ENCODE measurements at places on chromosomes 13 and 19.

- DNase-seq, result no peak
Measured at GRCh38 chr19:50708179-50708879, 11.3 kb downstream of the SHANK1 start.

DNA sequence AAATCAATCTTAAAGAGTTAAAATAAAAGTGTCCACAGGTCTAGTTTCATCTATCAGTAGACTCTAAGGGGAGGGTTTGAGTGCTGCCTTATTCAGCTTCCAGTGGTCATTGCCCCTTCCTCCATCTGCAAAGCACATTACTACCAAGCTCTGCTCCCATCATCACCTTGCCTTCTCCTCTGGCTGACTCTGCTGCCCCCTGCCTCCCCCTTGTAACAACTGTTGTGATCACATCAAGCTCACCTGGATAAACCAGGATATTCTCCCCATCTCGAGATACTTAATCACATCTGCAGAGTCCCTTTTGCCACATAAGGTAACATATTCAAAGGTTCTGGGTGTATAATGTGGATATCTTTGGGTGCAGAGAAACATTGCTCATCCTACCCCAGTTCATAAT lies 43.3 kb upstream of the GPC6 start:
- DNase-seq, result no peak

DNA sequence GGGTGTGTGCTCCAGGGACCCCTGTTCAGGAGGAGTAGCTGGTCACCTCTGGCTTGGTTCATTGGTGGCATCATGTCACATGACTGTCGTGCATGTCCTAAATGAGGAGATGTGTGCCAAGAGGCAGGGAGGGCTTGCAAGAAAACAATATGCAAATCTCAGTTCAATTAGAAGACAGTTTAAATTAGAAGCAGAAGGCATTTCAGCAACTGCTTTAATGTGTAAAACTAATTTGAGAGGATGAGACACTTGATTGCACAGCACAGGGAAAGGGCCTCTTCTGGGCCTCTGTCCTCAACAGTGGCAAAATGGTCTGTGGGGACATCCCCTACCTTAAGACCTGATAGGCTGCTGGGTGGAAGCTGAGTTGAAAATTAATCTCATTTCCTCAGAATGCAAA lies 54.6 kb downstream of the SPATA13 start:
- DNase-seq, result no peak

DNA sequence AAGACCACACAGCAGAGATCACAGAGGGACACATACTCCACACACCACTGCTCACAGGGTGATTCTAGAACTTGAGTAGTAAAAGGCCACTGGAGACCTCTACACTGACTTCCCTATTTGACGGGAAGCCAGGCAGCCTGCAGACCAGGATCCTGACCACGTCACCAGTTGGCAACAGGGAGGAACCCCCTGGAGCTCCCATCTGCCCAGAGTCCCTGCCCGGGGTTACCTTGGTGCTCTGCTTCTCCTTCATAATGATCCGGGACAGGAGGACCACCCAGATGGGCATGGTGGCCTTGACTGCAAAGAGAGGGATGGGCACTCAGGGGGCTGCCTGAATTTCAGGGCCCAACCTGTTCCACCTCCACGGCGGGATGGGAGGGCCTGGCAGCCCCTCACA lies 932 bp downstream of the SLC35E1 start:
- DNase-seq, result no peak

DNA sequence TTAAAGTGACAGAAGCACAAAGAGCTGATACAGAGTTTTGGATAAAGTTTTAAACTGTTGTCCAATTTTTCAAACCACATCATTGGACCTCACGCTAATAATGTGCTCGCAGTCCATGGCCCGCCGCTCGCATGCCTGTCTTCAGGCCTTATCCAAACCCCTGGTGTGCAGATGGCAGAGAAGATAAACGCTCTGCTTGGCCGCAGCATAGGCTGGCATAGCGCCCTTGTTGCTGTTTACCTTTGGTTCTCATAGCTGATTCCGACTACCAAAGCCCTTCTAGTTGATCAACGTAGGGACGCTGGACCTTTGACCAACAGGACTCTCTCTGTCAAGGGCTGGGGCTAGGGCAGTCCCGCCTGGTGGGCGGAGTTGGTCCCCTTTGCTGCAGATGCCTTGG lies 23.5 kb upstream of the QTRT1 start:
- no peak for DNase-seq

GRCh38 chr13:109922518-109922917 lies 136.1 kb upstream of the IRS2 start:
- no peak for DNase-seq

Data from Ammon's horn (tissue), 1 donor.